ENCODE measurements at places on chromosomes 12 and 14.

- no peak for DNase-seq
Measured at GRCh38 chr14:64825006-64825405, 54.7 kb downstream of the SPTB start.

GRCh38 chr14:75310295-75311111 is 31.9 kb downstream of the FOS start:
- DNase-seq: no peak

DNA sequence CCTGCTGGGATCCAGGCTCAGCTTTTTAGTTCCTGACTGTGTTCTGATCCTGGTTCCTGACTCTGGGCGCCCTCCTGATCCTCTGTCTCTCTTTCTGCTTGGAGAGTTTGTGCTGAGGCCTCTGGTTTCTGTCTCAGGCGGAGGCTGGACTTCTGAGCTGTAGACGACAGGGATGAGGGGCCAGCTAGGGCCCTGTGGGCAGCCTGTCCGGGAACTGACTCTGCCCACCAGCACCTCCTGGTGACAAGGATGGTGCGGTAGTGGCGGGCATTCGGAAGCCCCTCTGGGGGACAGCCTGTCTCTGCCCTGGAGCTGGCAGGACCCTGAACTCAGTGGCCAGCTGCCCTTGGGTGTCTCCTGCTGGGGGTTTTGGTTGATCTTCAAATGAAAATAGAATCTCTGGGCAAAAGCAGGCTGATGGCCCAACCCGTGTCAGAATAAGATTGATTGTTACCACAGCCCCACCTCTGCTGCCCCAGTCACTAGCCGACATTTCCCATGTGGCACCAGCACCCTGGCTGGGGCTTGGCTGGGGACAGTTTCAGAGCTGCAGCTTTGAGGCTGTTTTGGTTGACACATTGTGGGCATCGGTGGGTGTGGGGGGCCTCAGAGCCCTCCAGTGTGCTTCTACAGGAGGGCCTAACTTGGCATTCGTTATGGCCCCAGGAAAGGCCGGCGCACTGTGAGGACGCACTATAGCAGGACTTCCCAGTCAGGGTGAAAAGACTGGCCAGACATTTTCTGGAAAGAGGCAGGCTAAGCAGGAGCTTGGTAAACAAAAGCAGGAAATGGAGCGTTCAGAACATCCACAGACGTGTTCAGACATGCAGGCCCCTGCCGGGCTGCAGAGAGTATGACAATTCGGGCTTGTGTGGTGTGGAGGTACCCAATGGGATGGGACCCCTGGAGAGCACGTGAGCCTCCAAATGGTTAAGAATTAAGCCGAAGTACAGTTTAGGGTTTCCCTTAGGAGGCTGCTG is 16.2 kb downstream of the KRT80 start:
- no peak for DNase-seq

DNA sequence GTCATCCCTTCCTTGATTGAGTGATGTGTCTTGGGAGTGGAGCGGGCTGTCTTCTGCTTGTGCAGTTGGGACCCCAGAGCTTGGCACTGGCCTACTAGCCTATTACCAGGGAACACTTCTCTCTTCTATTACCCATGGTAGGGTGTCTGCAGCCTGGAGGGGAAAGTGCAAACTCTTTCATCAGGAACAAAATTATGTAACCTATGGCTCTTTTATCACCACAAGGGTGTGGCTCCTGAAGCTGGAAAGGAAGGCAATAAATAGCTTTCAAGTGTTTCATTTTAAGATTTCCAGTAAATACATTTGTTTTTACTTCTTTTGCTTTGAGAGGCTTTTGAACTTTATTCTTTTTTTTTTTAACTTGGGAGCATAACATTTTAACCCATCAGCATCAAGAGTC is 349.7 kb upstream of the FAR2 start:
- no peak for DNase-seq

DNA sequence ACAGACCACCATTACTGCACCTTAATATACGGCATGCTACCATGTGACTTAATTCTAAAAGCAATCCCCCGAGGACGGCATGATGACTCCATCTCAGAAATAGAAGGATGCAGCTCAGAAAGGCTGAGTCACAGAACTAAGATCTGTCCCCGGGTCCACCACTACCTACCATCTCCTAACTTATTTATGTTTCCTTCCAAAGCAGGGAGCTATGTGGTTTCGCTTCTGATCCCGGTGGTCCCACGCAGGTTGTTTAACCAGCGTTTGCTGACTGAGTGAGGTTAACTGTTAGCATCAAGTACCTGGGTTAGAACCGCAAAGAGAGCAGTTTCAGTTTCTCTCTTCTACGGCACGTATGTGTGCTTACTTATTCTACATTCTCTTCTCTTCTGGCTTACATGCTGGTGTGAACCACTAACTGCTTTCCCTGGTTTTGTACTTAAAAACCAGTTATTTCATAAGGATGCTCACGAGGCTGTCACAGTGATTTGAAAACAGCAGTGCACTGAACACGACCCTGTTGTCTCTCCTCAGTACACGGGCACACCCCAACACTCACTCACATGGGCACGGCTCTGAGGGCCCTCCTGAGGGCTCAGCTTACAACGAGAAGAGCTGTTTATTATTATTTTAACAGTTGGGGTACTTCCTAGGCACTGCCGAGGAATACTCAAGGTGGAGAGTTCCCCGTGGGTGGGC is 66.7 kb downstream of the CCDC88C start:
- no peak for DNase-seq

- DNase-seq: no peak
Measured at GRCh38 chr12:5173511-5174011, 129.9 kb downstream of the KCNA5 start.

- no peak for DNase-seq
Measured at GRCh38 chr12:31460024-31460423, 130.9 kb downstream of the DENND5B start.

DNA sequence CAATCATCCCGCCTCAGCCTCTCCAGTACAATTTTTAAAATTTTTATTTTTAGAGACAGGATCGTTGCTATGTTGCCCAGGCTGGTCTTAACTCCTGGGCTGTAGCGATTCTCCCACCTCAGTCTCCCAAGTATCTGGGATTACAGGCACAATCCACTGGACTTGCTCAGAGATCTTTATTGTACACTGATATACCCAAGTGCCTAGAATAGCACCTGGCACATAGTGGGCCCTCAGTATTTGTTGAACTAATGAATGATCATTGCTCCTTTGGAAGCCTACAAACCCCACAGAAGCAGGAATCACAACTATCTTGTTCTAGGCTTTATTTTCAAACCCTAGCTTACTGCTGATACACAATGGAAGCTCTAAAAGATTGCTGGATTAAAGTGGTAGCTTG is 1.9 kb upstream of the PNN start:
- no peak for DNase-seq

All from AML-193 (cell line).